ENCODE measurements at places on chromosomes 5 and 9.

DNA sequence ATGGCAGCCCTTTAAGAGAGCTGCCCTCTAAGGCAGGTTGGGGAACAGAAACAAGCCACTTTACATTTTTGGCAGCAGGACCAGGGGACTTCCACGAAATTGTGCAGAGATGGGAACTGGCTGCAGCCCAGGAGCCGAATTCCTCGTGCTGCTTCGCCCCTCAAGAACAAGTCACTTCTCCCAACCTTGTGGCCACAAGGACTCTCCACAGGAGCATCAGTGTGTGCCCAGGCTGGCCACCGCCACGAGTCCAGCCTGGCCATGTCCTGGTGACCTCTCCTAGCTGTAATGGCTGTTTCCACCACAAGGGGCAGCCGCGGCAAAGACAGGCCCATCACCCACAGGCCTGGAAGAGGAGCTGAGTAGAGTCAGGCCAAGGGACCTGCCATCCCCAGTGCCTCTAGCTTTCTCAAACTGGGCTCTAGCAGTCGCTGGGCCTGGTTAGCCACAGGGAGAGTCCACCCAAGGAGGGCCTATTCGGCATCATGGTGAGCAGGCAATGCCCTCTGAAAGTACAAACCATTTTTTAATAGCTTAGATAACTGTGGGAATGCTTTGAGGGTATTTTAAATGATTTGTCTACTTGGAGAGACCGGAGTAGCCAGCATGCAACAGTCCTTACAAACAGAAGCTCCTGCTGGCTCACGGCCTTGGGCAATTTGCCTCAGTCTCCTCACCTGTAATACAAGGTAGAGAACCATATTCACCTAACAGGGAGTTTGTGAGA, 129.0 kb downstream of the COL23A1 start:
- peak; percentile 71 for DNase-seq

- no peak for DNase-seq
Observed at GRCh38 chr9:33459115-33459514, 11.7 kb upstream of the AQP3 start.

- peak; percentile 91 for DNase-seq
Observed at GRCh38 chr9:35664531-35665470, at the start of gene ARHGEF39. ARHGEF39 (minus strand) TSS chr9:35665195; CDS start chr9:35665169, 26 bp downstream.

DNA sequence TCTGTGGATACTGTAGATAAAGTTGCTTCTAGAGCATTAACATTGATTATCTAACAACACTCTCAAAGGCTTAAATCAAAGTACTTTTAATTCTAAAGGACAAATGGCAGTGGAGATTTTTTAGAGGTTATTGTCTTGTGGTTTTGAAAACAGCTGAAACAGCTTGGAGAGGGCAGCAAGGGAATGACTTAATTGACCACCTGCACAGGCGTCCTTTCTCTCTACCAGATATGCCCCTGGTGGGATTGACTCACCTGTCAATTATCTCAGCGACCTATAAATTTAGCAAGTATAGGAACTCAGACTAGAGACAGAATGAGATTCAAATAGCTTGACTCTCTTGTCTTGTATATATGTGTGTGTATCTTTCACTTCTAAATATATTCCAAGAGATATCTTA, 13.5 kb downstream of the ARL14EPL start:
- no peak for DNase-seq

DNA sequence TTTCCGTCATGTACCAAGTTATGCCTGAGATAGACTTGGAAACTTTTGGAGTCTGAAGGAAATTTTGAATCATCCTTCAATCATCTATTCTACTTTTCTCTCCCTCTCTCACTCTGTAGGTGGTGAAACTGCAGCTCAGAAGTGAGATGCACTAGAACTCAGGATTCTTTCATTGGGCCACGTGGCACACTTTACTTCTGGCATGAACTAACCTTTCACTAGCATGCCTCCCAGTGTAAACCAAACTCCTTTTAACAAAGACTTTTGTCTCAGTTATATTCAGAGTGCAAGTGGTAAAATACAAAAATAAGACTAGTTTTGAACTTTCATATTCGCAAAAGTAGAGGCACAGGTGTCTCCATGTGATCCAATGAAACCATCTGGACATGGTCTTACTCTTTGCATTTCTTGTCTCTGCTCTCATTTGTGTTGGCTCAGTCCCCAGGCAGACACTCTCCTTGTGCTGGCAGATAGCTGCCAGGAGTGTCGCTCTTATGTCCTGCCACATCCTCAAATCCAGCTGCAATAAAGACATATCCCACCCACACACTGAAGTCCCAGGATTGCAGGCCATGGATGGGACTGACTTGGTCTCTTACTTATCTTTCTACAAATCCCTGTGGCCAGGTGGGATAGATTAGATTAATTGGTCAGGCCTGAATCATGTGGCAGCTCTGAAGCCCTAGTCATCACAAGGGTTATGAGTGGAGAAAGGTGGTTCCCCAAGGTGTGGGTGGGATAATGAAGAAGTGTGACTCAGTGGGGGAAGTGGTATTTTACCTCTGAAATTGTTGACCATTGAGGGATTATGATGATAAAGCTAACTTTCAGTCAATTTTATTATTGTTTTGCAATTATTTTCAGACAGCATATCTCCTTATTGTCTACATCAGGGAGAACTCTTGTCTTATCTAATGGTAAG, 267.5 kb downstream of the GABRB2 start:
- DNase-seq: no peak

GRCh38 chr5:121707178-121707577, 144.5 kb upstream of the FTMT start:
- DNase-seq: no peak

GRCh38 chr9:111258875-111259271, 71.2 kb downstream of the OR2K2 start:
- DNase-seq: no peak

DNA sequence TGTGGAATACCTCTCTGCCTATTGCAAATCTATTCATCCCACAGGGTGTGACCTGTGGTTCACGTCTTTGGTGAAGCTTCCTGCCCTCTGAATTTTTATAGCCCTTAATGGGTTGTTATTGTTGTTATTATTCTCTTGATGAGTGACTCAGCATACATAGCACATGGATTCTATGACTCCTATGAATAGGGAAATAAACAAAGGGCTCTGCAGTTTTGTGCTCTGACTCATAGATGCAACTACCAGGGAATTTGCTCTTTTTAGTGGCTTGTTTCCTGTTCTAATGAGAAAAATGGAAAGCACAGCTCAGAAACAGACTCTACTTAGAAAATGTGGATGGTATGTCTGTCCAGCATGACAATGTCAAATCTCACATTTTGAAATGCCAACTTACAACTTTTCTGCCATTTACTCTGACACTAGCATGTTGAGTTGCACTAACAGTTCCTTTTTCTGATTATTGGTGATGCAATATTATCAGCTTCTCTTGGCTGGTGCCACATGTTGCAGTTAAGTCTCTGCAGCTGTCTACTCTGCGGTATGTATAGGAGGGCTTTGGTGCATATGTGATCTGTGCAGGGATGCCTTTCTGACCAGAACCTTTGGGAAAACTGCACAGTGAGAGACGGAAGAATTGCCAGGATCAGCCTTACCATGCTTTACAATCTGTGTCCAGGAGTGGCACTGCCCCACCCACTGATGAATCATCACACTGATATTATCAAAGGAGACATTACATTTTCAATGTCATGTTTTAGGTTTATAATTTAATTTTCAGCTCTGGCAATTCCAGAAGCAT, 996.4 kb upstream of the WWC1 start:
- no peak for DNase-seq

DNA sequence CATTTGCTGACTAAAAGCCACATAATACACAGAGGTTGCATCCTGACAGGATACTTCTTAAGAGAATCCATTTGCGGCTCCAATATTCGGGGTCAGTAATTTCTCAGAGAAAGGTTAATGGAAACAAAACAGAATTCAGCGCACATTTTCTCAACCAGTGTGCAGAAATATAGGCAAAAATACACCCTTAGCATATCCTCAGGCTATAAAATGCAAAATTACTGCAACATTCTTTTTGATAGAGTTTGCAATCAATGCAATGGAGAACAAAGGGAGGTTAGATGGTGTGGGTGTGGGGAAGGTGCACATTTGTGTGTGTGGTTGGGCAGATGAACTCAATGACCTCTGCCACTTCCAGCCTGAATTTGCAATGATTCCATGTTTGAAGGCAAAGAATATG, 35.4 kb upstream of the ACO1 start:
- DNase-seq: no peak

All from activated effector memory CD4-positive, alpha-beta T cell treated with anti-CD3 and anti-CD28 coated beads, Interleukin-2, amount 50 U/mL, for 16 hours (primary cell).